AG09309 (cell line): ENCODE measurements at places on chromosomes 13 and 19.

GRCh38 chr13:49417161-49417560, 26.7 kb downstream of the CAB39L start:
- DNase-seq: no peak

GRCh38 chr13:111937777-111938311, 129.1 kb upstream of the SOX1 start:
- DNase-seq: no peak

GRCh38 chr19:16579381-16579780, 7.2 kb upstream of the SLC35E1 start:
- no peak for DNase-seq

GRCh38 chr13:71876648-71877255, 9.7 kb upstream of the DACH1 start:
- no peak for DNase-seq

DNA sequence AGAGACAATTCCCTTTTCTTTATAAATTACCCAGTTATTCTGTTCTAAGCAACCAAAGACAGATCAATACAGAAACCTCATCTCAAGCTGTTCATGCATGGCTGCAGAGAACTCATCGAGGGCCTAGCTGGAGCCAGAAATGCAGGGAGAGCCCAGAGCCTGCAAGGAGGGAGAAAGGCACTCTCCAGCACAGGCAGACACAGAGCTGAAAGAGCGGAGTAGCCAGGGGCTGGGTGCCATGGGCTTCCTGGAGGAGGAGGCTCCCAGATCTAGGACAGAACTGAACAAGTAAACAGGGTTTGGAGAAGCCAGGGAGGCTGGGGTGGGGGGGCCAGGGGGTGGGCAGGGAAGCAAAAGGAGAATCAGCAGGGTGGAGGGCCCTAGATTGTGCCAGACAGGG, 144.2 kb upstream of the ZNF507 start:
- DNase-seq: no peak

DNA sequence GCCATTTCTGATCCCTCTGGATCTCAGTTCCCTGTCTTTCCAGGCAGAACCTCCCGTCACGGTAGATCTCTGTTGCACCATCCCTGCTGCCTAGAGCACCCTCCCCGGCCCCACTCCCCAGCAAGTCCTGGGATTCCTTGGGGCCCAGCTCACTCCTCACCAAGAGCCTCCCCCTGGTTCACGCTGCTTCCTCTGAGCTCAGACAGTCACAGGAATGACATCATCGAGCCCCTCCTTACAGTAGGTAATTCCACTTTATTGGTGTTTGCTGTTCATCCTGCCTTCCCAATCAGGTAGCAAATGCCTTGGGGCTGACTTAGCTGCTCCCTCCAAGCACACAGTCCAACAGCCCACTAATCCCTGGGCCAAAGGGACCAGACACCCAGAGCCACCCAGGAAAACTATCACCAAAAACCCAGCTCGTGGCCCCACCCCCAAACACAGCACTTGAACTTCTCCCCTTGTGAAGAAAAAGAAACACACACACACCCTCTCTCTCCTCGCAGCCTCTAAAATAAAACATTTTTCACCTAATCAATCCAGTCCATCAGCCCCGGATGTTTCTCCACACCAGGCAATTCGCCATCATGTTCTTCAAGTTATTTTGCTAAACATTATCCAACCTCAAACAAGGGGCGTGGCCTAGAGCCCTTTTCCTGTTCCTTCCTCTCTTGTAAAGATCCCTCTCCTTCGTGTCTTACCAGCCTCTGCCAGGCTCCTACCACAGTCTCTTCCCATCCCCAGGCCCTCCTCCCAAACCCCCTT, 2.5 kb downstream of the NAPA start:
- DNase-seq: peak; percentile 31

- DNase-seq: no peak
Measured at GRCh38 chr13:98691360-98691759, 61.1 kb downstream of the SLC15A1 start.

GRCh38 chr19:7904074-7905020, 670 bp downstream of the MAP2K7 start:
- no peak for DNase-seq

GRCh38 chr13:62113179-62113578, 697.5 kb upstream of the PCDH20 start:
- DNase-seq: no peak

- no peak for DNase-seq
Measured at GRCh38 chr13:73993661-73994060, 140.5 kb downstream of the KLF12 start.

DNA sequence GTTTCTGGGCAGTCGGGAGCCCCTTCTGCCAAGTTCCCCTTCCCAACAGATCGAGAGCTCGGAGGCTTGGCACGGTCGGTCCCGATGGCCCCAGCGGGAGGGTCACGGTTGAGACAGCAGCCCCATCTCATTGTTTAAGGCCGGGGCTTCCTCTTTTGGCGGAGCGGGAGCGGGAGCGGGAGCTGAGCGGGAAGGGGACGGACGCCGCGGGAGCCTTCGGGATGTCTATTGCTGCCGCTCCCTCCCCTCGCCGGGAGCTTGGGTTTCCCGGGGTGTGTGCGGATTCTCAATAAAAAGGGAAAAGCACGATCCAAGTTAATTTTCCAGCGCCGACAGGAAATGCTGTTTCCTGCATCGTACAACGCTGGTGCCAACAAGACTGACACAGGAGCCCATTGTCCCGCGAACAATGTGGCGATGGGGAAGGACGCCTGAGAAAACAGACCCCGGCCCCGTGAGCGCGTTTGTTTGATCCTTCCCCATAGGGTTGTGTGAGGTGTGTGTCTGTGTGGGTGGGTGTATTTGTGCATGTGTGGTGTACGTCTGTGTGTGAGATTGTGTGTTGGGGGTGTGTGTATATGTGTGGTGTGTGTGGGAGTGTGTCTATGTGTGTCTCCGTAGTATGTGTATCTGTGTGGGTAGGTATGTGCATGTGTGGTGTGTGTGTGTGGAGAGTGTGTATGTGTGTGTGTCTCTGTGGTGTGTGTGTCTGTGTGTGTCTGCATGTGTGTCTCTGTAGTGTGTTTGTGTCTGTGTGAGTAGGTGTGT, 36.3 kb upstream of the FLT1 start:
- no peak for DNase-seq

GRCh38 chr19:34588249-34588648, 88.7 kb downstream of the SCGB2B2 start:
- DNase-seq: no peak

- DNase-seq: no peak
Measured at GRCh38 chr19:34033880-34034279, 138.4 kb upstream of the LSM14A start.

- DNase-seq: no peak
Measured at GRCh38 chr13:49400755-49401659, 42.9 kb downstream of the CAB39L start.

- DNase-seq: no peak
Measured at GRCh38 chr19:3367628-3368440, 1.5 kb downstream of the NFIC start.

- no peak for DNase-seq
Measured at GRCh38 chr19:56199687-56200086, 2.1 kb upstream of the ZSCAN5B start.

DNA sequence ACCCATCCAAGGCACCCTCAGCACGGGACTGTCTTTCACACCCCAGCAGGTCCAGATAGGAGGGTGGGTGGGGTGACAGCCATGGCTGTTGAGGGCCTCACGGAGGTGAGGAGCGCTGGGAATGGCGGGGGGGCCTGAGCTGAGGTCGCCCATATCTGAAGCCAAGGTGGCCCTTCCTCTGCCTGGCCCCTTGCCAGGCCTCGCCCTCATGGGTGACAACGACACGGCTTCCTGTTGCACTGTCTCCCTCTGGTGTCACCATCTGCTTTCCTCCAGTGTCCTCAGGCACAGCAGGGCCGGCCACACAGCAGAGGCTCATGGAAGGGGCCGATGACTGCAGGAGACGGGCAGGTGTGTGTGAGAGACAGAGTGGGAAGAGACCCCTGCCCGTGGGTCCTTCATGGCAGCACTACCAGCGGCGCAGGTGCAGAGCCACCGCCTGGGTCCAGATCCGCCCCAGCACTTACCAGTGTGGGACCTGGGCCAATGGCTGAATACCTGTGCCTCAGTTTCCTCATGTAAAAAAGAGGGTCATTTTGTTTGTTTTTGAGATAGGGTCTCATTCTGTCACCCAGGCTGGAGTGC, 8.1 kb upstream of the NKPD1 start:
- DNase-seq: no peak

GRCh38 chr13:111920932-111921705, 145.8 kb upstream of the SOX1 start:
- no peak for DNase-seq

DNA sequence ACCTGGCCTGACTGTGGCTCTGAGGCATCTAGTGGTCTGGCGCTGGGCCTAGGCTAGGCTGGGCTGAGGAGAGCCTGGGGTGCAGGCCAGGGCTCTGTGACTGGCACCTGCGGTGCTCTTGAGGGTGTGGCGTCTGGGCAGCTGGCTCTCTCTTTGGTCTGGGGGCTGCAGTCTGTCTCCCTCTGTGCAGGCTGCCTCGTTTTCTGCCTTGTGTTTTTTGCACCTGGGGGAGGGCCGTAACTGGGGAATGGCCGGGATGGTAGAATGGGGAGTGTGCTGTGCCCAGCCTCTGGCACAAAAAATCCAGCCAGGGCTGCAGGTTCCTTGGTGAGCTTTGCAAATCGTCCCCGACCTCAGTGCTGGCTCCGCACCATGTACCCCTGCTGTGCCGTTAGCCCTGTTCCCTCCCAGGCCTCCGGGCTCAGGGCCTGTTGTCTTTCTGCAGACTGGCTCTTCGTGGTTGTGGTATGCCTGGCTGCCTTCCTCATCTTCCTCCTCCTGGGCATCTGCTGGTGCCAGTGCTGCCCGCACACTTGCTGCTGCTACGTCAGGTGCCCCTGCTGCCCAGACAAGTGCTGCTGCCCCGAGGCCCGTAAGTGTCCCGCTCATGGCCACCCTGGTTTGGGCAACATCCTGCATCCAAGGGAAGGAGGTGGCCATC, 6.5 kb upstream of the USF2 start:
- no peak for DNase-seq

- DNase-seq: no peak
Measured at GRCh38 chr13:49935171-49936074, 717 bp downstream of the SPRYD7 start.

DNA sequence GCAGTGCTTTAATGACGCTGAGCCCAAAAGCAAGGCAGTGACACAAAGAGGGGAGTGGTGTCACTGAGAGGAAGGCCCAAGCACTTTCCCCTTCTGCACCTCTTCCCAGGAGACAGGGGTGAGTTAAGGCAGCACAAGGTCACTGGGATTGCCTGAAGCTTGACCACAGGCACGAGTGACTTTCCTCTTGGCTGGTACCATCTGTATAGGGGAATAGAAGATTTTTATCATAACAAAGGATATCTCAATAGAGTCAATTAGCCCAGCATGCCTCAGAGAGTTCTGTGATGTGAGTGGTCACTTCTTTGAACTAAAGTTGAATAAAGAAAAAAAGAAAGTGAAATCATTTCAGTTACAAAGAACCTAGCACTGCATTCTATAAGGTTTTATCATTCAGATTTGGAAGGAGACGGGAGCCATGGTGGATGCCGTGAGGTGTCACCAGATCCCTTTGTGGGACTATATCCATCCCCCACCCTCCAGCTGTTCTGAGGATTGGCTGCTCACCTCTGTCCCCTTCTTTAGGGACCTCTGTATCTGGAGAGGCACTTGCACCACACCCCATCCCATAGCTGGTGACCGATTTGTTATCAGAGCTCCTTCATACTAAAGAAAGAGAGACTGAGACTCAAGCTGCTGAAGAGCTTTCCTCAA, 291.2 kb downstream of the DCT start:
- no peak for DNase-seq

DNA sequence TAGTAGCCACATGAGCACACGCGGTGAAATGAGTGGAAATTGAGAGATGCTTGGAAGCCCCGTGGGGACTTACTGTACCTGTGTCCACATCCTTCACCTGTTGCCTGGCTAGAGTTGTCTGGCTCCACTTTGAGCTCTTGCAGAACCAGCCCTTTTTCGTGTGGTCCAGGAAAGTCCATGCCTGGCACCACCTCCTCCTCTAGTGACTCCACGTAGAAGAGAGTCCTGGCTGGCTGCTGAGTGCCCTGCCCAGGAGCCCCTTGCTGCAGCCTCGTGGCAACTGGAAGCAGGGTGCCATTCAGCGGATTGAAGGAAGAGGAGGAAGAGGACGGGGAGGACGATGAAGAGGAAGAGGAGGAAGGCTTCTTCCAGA, 515 bp upstream of the ATXN8OS start:
- no peak for DNase-seq

DNA sequence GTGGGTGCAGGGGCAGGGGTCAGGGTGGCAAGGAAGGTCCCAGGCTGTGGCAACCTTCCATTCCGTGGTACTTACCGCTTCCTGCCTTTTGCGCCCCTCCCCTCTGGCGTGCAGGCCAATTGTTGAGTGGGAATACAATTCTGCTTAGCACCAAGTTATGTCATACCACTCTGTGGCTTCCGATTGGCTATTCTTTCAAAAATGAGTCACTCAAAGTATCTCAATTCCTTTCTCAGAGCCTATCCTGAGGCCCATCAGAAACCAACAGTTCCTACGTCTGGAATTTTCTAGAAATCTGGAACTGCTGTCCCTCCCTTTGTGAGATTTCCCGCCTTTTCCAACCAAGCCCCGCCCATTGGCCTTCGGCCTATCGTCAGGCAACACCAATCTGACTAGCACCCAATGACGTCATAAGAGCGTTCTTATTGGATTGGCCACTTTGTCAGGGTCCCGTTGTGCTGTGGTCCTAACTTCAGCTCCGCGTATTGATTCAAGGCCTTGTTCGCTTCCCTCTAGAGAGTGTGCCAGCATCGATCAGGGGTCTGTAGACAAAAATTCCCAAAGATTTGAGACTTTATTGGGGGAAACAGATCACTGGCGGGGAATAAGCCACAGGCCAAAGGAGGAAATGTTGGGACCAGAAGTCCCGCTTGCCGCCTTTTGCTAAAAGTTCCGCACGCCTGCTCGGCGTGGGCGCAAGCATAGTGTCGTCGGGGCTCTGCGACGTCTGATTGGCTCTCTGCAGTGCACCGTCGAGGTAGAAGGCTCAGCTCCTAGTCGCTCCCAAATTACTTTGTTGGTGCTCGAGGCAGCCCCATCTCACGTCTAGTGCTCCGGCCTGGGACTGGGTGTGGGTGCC, 11.7 kb downstream of the NTN5 start:
- DNase-seq: peak; percentile 46

DNA sequence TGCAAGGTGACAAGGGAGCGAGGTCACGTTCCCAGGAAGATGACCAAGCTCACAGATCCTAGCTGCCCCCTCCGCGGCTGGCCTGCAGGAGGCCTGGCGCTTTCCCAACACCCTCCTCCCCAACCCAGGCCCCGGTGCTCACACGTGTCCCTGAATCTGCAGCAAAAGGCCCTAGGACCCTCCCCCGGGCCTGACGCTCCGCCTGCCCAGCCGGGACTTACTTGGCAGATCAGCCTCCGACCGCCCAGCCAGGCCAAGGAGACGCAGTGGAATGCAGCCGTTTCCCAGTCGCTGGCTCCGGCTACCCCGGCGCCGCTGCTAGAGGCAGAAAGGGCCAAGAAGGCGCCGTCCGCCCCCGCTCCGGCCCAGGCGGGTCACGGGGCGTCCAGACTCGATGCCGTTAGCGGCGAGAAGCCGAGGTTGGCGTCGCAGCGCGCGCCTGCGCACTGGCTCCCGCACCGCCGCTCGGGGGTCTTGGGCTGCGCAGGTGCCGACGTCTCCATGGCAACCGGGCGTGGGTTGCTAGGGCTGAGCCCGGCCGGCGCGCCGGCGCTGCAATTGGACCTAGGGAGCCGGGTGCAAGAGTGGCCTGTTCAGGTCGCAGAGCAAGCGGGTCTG, at the start of gene PNMA8A:
TSS of gene PNMA8A (minus strand) at position 448 of the 618 bp plus-strand sequence. CDS start 528 bp downstream, outside the sequence.
- DNase-seq: no peak

GRCh38 chr13:73948848-73949529, 185.2 kb downstream of the KLF12 start:
- no peak for DNase-seq

- no peak for DNase-seq
Measured at GRCh38 chr19:1231729-1232637, 5.8 kb downstream of the CBARP start.
